ENCODE measurements at places on chromosomes 16 and 17.

- no peak for DNase-seq
Measured at GRCh38 chr17:13575922-13576419, 25.8 kb downstream of the HS3ST3A1 start.

DNA sequence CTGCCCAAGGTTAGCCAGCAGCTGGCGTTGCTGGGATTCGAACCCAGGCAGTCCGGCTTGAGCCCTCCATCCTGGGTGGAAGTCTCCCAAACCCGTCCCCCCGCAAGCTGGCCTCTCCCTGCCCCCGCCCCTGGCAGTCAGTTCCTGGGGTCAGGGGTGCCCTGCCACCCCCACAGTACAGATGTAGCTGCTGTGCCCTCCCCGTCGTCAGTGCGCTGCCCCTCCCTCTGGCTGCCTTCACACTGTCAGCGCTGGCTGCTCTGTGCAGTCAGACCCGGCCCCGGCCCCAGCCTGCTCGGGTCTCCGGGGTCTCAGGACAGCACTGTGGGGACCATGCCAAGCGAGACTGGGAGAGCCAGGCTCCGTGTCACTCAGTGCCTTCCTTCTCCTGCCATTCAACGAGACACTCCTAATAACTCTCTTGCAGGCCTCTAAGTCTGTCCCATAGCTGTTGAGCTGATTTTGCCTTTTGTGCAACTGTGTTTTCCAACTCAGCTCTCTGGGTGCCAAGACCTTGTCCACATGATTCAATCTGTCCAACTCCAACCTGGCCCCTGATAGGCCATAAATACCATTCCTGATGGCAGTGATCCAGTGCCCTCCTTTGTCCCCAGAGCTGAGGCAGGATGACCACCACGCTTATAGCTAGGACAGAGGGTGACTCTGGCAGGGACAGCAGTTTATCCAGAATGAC is 55.5 kb upstream of the IL34 start:
- DNase-seq = no peak

DNA sequence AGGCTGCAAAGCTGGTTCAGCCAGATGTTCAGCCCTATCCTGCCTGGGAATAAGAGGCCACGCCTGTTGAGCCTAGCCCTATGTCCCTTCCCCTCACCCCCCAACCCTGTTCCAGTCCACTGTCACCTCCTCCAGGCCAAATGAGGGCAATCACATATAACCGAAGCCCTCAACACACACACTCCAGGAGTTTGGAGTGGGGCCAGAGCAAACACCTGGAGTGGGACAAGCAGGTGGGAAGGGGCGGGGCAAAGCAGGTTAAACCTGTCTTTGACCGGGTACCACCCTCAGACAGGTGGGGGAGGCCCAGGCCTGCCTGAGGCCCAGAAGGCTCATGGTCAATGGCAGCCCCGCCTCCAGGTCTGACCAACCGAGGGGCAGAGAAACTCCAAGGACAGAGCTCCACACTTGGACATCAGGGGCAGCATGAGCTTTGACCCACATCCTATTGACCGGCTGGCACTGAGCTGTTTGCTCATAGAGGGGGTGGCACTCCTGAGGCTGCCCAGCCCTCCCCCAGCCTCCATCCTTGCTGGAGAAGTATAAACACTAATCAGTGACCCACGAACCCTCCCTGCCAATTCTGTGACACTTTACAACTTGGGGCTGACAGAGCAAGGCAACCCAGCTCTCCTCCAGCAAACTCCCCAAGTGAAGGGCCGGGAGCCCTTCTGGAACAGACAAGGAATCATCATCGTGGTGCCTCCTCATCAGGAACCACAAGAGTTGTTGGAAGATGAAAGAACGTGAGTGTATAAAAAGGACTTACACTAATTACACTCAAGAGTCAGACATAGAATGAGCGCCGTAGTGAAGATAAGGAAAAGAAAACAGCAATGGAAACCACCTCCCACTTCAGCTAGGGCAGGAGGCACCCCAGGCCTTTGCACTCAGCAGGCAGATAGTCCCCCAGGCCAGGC is 1.5 kb downstream of the ESRP2 start:
- DNase-seq = no peak

- no peak for DNase-seq
Measured at GRCh38 chr16:16062023-16062937, 112.9 kb downstream of the ABCC1 start.
